ENCODE measurements at places on chromosomes 7 and 10. TPM values are rescaled to one million over a fixed set of nuclear protein-coding genes. Genes with fewer than 3 reads are reported as not detected.

- no peaks in the 10 kb centered on the region for H3K36me3 ChIP-seq
- no peak for DNase-seq
- peaks cover 74% of the 10 kb centered on the region for H3K4me1 ChIP-seq
- H3K27ac ChIP-seq: peak overlapping the region; percentile 76
- H3K27me3 ChIP-seq: no peaks in the 10 kb centered on the region
- no peak overlapping the region for H3K4me3 ChIP-seq
These were observed 2.0 kb downstream of the DEPP1 start for GRCh38 chr10:44976352-44977198.

- H3K27ac ChIP-seq: no peak overlapping the region
- H3K4me1 ChIP-seq: no peaks in the 10 kb centered on the region
- no peak overlapping the region for H3K4me3 ChIP-seq
- H3K27me3 ChIP-seq: peaks cover 8% of the 10 kb centered on the region
These were observed 36.7 kb downstream of the NPTX2 start for GRCh38 chr7:98653601-98654310.

DNA sequence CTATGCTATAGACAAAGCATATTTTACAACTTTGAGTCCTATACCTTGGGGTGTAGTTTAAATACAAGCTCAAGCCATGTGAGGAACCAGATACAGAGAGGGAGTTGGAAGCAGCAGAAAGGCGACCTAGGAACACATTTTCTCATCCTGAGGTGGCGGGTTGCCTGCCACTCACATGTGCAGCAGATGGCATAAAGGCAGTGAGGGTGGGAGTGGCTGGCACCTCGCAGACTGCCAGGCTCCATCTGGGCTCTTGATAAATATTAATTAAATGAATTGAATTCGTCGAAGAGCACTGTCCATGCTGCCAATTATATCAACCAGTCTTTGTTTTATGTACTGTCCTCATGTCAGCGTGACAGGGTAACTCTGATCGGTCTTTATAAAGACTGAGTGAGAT, 79.0 kb upstream of the SEMA3C start:
- no peaks in the 10 kb centered on the region for H3K36me3 ChIP-seq
- H3K27me3 ChIP-seq: no peaks in the 10 kb centered on the region
- H3K27ac ChIP-seq: peak overlapping the region; percentile 48

EVX1 gene
- 0.10 TPM for total RNA-seq

GRCh38 chr10:96863922-96864543, 31.9 kb downstream of the LCOR start:
- peak; percentile 67 for DNase-seq
- no peaks in the 10 kb centered on the region for H3K27me3 ChIP-seq
- no peak overlapping the region for H3K27ac ChIP-seq

GRCh38 chr10:13099144-13099665, 758 bp upstream of the OPTN start:
- no peaks in the 10 kb centered on the region for H3K36me3 ChIP-seq
- H3K4me3 ChIP-seq: peak overlapping the region; percentile 68
- H3K27me3 ChIP-seq: no peaks in the 10 kb centered on the region
- peaks cover 7% of the 10 kb centered on the region for H3K4me1 ChIP-seq

TRIM4 gene
- total RNA-seq: 28.1 TPM

TLX1 gene
- 0.13 TPM for total RNA-seq

DNA sequence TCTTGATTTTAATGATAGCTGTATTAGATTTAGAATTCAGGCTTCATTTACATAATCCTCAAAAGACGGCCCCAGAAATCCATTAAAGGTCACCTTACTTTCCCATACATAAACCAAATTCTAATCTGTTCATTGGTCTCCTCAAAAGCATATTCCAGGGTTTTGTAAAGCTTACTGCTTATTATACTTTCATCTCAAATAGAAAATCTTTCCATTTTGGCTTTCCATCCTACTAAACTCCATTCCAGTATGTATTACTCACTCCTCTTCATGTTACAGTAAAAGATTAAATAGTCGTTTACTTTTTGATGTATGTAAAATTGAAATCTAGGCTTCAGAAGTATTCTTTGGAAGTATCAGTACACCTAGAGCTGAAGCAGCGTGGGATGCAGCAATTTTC, 143.5 kb upstream of the LRRN3 start:
- H3K27ac ChIP-seq: no peak overlapping the region
- DNase-seq: no peak
- H3K27me3 ChIP-seq: no peaks in the 10 kb centered on the region
- H3K4me3 ChIP-seq: no peak overlapping the region
- H3K36me3 ChIP-seq: no peaks in the 10 kb centered on the region

DNA sequence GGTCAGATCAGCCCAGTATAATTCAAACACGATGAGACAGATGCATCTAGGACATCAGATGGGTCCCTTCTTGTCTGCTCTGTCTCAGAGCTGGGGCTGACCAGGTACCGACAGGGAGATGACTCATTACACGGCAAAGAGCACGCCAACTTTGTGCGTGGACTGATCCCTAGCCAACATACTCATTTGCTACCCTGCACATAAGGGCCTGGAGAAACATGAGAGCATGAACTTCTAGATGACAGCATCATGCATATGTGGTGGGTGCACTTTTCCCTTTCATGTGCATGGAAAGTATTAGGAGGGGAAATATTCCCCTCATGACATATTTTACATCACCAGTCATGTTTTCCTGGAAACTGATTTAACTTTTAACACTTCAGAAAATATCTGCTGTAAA, 35.1 kb upstream of the NPVF start:
- DNase-seq: no peak
- H3K4me3 ChIP-seq: no peak overlapping the region
- H3K27ac ChIP-seq: no peak overlapping the region
- no peaks in the 10 kb centered on the region for H3K4me1 ChIP-seq
- H3K36me3 ChIP-seq: no peaks in the 10 kb centered on the region
- H3K27me3 ChIP-seq: peaks cover 14% of the 10 kb centered on the region

DNA sequence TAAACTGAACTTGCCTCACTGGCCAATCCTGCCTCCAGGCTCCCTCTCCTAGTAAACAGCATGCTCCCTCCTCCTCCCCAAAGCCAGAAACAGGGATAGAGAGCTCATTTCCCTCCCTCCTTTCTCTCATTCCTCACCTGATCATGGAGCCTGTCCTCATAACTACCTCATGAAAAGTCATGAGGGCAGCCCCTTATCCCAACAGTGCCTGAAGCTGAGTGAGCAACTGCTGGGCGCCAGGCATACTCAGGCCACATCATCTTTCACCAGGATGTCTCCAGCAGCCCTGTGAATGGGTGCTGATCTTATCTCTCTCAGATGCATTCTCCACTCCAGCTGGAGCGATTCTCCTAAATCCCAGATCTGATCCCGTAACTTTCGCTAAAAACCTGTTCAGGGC, 307.2 kb downstream of the PRPF18 start:
- no peaks in the 10 kb centered on the region for H3K27me3 ChIP-seq
- H3K27ac ChIP-seq: no peak overlapping the region

GRCh38 chr10:77505431-77506334, 131.9 kb downstream of the KCNMA1 start:
- peak; percentile 85 for DNase-seq
- H3K27me3 ChIP-seq: no peaks in the 10 kb centered on the region
- peaks cover 82% of the 10 kb centered on the region for H3K4me1 ChIP-seq
- no peaks in the 10 kb centered on the region for H3K36me3 ChIP-seq
- no peak overlapping the region for H3K4me3 ChIP-seq

SLC16A9 gene
- total RNA-seq: 0.13 TPM

DNA sequence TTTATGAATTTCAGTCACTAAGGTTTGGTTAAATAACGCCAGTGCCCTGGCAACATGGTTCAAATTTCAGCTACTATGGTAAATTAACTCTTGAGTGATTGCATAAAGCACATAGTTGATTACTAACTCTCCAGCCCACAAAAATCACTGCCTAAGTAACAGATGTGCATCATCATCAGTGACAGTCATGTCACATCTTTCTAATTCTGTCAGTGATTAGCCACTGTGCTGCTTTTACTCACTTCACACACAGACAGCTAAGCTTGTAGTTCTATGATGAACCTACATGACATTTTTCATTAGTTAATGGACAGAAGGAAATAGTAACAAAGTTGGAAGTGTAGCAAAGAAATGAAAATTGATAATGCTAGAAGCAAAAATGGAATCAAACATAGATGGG, 108.9 kb downstream of the DNAH11 start:
- H3K27ac ChIP-seq: no peak overlapping the region
- no peak overlapping the region for H3K4me3 ChIP-seq
- no peaks in the 10 kb centered on the region for H3K27me3 ChIP-seq
- no peaks in the 10 kb centered on the region for H3K36me3 ChIP-seq

HECW1 gene
- total RNA-seq: 0.77 TPM

DNA sequence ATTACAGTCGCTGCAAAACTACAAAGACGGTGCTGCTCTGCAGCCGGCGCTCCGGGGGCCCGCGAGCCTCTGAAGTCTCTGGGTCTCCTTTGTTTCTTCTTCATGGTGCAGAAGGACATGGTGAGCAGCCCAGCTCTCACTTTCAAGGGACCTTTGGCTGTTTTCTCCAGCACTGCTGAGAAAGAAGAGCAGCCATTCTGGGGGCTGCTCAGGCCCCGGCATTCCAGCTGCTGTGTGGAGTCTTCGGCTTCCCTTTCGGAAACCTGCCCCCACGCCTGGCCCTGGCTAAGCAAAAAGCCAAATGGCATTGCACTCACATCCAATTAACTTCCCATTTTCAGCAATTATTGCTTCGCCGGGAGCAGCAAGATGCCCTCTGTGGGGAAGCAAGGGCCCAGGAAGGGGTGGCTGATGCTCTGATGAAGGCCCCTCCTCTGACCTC, 555.7 kb downstream of the PTPRN2 start:
- no peak overlapping the region for H3K27ac ChIP-seq
- DNase-seq: no peak
- H3K4me1 ChIP-seq: no peaks in the 10 kb centered on the region
- peaks cover 6% of the 10 kb centered on the region for H3K27me3 ChIP-seq
- no peak overlapping the region for H3K4me3 ChIP-seq

TEX36 gene
- not detected for total RNA-seq
